A673 (cell line): ENCODE measurements at places on chromosomes 1 and 21.
A peak's percentile ranks its signal among the peaks of the same experiment; 100 is the strongest.

GRCh38 chr1:154219541-154219940 lies 1.2 kb upstream of the UBAP2L start:
- peak; percentile 16 for DNase-seq

DNA sequence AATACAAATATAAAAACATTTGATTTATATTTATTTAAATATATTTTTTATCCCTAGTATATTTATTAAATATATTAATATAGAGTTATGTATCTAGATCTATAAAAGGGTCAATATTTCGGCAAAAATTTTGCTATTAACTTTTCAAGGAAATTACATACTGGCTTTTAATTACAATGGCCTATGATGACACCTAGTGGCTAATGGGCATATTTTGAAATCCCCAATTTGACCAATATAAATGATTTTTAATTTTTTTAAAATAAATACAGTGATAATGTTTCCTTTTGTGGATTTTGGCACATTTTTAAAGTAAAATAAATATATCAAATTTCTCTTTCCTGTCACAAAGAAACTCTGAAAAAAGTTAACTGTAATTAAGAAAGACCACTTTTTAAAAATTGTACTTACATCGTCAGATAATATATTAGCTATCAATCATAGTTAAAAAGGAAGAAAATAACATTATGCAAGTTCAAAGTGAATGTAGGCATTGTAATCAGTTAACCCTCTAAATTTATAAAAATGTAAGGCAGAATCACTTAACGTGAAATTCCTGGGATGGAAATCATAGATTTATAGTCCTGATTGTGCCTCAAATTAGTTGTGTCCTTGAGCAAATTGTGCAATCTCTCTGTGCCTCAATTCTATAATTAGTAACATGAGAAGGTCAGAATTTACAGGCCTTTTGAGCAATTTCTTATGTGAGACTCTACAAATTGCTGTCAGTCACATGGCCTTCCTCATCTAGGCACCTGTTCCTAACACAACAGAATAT lies 25.6 kb upstream of the RGS13 start:
- DNase-seq: peak; percentile 66

GRCh38 chr1:91555821-91556531 lies 55.3 kb downstream of the CDC7 start:
- DNase-seq: no peak

- no peak for DNase-seq
Measured at GRCh38 chr1:156373546-156373945, 4.5 kb downstream of the RHBG start.

GRCh38 chr1:77031106-77031662 lies 163.9 kb downstream of the ST6GALNAC5 start:
- no peak for DNase-seq
